ENCODE measurements at places on chromosomes 5 and 9. TPM values are rescaled to one million over a fixed set of nuclear protein-coding genes. Genes with fewer than 3 reads are reported as not detected.

C7 gene
- not detected for total RNA-seq

C9 gene
- total RNA-seq = not detected

GRXCR2 gene
- total RNA-seq = not detected

RBM27 gene
- 29.8 TPM for total RNA-seq

SPATA31A3 gene
- total RNA-seq = not detected

FAM81B gene
- not detected for total RNA-seq

ARSI gene
- 0.10 TPM for total RNA-seq

WWC1 gene
- 2.0 TPM for total RNA-seq

CCL27 gene
- not detected for total RNA-seq

PDGFRB gene
- 3.6 TPM for total RNA-seq

FOXD4L6 gene
- total RNA-seq = not detected

C5orf15 gene
- total RNA-seq = 27.4 TPM

IL3 gene
- not detected for total RNA-seq
